NCI-H1105 (cell line): ENCODE measurements at places on chromosomes 6 and 20.

GRCh38 chr20:6024768-6025167, 29.1 kb downstream of the LRRN4 start:
- no peak for DNase-seq

GRCh38 chr20:50744143-50744792, 12.9 kb downstream of the PARD6B start:
- DNase-seq = no peak

DNA sequence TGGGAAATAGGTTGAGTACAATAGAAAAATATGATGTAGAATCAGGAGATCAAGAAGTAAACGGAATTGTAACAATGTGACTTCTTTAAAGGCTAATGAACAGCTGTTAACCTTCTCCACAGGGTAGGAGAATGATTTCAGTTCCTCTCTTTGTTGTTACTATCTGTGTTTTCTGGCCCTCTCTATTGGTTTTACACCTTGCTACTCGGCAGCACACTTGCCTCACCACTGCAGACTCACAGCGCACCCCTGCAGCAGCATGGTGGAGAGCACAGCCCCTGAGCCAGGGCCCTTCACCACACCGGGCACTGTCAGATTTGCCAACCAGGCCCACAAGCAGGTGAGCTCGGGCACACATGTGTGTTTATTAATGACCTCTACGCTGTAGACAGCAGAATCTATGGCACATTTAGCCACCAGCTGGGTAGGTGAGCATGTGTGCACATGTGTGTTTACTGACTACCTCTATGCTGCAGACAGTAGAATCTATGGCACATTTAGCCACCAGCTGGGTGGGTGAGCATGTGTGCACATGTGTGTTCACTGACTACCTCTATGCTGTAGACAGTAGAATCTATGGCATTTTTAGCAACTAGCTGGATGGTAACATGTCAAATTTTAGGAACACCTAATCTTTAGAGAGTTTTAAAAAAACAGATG, 16.8 kb downstream of the SFT2D1 start:
- DNase-seq = no peak

GRCh38 chr6:69790629-69791028, 6.2 kb downstream of the LMBRD1 start:
- DNase-seq = no peak

DNA sequence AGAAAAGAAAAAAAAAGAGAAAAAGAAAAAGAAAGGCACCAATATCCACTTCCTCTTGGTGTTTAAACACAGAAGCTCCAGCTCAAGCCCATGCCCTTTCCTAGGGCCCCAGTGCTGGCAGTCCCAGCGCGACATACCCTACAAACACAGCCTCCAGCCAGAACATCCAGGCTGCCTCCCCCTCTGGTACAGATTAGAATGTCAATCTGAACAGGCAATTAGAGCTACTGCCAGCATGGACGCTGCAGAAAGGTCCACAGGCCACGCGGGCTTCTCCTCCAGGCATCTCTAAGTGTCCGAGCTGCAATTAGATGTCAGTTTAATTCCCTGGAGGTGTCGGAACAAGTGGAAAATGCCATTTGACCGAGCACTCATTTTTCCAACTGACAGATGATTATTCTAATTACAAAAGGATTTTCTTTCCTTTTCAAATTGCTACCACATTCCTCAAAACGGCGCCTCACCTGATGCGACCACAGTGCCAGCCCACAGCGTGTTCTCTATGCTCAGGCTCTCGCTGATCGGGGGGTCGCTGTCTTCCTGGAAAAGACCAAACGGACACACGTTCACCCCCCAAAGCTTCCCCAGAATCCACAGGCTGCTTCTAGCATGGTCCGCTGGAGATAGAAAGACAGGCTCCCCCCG, 79.5 kb downstream of the ATP9A start:
- DNase-seq = no peak

GRCh38 chr20:32415494-32415893, 57.4 kb downstream of the ASXL1 start:
- no peak for DNase-seq
